ENCODE measurements at places on chromosomes 13 and 19. TPM values are rescaled to one million over a fixed set of nuclear protein-coding genes. Genes with fewer than 3 reads are reported as not detected.
A peak's percentile ranks its signal among the peaks of the same experiment; 100 is the strongest.

- no peak for DNase-seq
Measured at GRCh38 chr19:51799774-51800472, 5.0 kb downstream of the FPR3 start.

DNA sequence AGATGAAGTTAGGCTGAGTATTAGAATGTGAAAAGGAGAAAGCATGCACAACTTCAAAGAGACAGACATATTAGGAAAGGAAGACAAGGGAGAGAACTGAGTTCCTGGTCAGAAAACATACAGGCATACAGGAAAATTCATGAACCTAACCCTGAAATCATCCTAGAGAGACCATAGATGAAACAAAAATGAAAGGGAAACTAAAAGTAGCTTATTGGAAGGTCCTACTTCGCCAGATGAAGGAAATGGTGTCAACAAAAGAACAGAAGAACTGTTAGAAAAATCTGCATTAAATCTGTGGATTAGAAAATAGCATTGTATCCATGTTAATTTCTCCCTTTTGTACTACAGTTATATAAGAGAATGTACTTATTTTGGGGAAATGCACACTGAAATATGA, 169.0 kb upstream of the UFM1 start:
- DNase-seq, result no peak

DNA sequence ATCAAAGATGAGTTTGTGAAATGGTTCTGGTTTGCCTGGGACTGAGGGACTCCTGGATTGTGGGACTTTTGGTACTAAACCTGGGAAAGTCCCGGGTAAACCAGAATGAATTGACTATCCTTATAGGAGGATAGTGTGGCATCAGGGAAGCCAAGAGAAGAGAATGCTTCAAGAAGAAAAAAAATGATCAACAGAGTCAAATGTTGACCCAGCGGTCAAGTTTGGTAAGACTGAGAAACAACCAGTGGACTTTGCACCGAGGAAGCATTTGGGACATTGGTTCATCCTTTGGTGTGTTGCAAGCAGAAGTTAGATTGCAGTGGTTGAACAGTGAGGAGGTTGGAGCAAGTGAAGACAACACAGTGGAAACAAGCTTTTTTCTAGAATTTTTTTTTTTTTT, 33.5 kb downstream of the CLEC17A start:
- DNase-seq, result no peak

DNA sequence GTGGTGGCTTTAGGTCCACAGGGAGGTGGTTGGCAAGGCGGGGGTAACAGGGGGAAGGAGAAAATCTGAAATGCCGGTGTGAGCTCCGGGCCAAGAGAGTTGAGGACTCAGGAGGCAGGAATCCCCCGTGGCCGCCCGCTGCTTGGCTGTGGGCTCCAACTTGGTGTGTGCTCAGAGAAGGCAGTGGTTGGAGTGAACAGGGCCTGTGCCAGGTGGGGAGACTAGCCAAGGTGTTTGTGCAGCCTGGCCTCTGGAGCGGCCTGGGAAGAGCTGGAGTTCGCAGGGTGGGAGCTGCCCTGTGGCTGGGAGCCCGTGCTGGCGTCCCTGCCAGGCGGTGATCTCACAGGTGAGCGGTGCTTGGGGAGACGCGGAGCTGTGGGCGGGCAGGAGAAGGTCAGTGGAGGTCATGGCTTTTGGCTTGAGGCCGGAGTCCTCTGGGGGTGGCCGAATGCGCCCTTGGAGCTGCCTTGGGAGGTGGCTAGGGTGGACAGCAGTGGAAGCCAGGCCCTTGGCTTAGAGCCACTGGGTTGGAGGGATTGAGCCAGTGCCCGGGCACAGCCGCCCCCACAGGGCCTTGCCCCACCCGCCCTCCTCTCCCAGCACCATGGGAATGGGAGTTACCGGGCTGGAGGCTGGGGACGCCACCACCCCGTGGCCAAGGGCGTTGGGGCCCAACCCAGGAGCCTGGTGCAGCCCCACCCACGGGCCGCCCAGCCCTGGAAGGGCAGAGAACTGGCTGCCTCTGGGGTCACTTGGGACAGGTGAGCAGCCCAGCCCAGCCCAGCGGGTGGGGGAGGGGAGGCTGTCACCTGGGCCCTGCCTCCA, 7.1 kb upstream of the CIRBP start:
- DNase-seq, result peak; percentile 55

Gene MEIOSIN
- total RNA-seq, result not detected

Gene ALOX5AP
- 71.0 TPM for total RNA-seq

Gene APOC1
- not detected for total RNA-seq

Gene HCST
- 216 TPM for total RNA-seq

- no peak for DNase-seq
Measured at GRCh38 chr13:67916650-67917049, 686.5 kb upstream of the PCDH9 start.

GRCh38 chr19:42255766-42256745, 1.1 kb upstream of the ERF start:
- no peak for DNase-seq

DNA sequence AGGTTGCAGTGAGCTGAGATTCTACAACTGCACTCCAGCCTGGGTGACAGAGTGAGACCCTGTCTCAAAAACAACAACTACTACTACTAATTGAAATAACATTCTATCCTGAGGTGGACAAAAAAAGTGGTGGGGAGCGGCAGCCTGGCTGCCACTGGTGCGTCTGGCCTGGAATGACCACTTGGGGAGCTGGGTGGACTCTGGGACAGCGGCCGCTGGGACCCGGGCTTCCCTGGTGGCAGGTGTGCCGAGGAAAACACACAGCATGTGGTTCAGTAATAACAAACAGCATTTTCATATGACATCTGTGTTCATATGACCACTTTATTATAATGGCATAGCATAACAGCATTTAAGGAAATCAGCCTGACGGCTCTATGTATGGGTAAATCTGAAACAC, 33.9 kb downstream of the TFDP1 start:
- DNase-seq, result no peak

Gene RAB11B
- 92.7 TPM for total RNA-seq

- DNase-seq, result no peak
Measured at GRCh38 chr13:37526710-37527473, 71.7 kb downstream of the POSTN start.

- no peak for DNase-seq
Measured at GRCh38 chr13:51034906-51035305, 76.2 kb downstream of the C13orf42 start.

DNA sequence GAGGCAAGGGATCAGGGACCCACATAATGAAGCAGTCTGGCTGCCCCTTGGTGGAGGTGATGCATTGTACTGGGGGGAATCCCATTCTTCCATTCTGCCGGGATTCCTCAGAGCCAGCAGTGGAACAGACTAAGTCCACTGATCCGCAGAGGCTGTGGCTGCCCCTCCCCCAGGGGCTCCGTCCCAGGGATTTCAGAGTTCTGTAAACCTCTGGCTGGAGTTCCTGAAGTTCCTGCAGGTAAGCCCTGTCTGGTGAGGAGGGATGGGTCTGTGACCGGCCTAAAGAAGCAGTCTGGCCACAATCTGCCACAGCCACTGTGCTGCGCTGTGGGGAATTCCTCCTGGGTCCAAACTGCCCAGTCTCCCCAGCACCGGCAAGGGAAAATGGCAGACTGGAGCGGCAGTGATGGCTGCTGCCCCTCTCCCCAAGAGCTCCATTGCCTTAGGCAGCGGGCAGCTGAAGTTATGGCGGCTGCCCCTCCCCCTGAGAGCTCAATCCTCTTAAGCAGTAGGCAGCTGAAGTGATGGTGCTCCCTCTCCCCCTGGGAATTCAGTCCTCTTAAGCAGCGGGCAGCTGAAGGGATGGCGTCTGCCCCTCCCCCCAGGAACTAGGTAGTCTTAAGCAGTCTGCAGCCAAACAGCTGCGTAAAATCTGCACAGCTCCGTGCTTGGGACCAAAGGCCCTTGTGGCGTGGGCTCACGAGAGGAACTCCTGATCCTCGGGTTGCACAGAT, 155.7 kb downstream of the PCDH17 start:
- no peak for DNase-seq

GRCh38 chr19:13238891-13239534, 88.8 kb downstream of the IER2 start:
- no peak for DNase-seq

- no peak for DNase-seq
Measured at GRCh38 chr13:23470790-23471614, 37.5 kb upstream of the SACS start.

Data from activated CD8-positive, alpha-beta T cell treated with anti-CD3 and anti-CD28 coated beads, Interleukin-2, amount 10 ng/mL, durations not matched to agents 7 days and 5 days (primary cell).